Activated naive CD4-positive, alpha-beta T cell (primary cell): ENCODE measurements at places on chromosomes 11 and 22.

DNA sequence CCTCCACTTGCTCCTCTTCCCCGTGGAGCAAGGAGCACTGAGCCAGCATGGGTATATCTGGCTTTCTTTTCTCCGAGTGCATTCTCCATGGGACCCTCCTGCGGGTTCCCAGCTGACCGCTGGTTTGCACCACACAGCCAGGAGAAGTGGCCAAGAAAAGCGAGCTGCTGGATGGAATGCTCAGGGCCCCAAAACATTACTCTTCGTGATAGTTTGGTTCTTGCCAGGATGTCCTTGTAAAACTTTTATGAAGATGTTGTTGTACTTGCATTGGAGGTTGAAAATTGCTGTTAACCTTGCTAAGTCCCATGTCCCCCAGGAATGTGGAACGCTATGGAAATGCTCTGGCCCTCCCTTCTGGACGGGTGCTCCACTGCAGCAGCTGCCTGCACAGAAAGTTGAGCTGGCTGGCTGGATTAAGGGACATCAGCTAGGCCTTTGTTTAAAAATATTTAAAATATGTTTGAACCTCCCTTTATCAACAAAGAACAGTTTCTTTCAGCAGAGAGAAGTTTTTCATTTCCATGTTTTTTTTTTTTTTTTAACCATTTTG lies 68.7 kb downstream of the ZNRF3 start:
- DNase-seq, result no peak

GRCh38 chr11:42074306-42074705 lies 614.9 kb upstream of the LRRC4C start:
- no peak for DNase-seq

DNA sequence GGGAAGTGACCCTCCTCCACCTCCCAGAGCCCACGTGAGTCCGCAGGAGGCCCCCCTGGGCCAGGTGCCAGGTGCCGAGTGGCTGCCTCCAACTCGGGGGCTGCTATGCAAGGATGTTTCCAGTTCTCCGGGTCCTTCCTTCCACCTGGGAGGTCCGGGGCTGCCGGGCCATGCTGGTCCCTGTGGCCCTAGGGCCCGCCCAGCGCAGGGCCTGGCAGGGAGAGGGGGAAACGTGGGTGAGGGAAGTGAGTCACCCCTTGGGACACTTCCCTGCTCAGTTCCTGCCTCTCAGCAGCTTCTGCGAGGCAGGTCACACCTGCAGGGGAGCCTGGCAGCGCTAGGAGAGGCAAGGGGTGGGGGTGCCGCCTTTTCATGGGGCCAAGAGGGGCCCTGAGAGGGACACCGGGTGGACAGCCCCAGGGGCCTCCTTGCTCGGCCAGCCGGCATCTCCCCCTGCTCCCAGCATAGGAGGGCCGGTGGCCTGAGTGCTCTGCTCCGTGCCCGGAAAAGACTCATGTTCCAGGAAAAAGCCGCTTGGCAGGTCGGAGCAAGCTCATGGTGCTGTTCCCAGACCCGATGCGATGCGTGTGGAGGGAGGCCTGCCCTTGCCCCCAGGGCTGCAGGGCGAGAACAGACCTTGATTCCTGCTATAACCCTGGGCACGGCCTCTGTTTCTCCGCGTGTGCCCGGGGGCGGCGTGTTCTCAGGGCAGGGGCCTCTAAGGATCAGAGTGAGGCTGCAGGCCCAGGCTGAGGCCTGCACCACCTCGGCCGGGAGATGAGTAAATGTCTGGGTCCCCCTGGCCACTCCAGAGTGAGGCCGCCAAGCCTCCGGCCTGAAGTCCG lies 30.3 kb upstream of the WNT7B start:
- no peak for DNase-seq

- DNase-seq, result no peak
Observed at GRCh38 chr11:63574856-63575602, 11.8 kb upstream of the PLAAT2 start.

DNA sequence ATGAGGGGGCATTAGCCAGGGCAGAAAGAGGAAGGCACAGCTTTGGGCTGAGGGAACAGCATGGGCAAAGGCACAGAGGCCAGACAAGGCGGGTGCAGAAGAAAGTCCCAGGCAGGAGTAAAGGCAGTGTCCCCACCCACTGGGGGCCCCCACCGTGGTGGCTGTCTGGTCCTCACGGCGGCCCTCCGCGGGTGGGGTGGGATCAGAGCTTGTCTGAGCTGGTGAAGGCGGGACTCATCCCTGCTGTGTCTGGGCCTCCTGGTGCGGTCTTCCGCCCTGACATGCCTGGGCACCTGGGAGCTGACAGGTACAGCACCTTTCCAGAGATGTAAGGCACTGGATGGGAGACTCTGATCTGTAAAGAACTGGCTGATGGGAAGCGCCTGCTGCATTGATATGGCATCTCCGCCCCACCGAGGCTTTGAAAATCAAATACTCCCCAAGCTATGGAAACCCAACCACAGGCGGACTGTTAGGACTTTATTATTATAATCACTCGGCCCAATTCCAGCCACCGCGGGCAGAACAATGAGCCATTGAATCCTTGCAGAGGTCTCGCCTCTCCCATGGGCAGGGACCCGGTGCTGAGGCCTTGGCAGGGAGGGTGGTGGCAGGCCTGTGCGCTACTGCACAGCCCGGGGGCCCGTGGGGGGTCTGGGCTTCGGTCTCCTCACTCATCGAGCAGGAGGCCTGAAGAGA lies 14.2 kb upstream of the GNB1L start:
- DNase-seq, result no peak

DNA sequence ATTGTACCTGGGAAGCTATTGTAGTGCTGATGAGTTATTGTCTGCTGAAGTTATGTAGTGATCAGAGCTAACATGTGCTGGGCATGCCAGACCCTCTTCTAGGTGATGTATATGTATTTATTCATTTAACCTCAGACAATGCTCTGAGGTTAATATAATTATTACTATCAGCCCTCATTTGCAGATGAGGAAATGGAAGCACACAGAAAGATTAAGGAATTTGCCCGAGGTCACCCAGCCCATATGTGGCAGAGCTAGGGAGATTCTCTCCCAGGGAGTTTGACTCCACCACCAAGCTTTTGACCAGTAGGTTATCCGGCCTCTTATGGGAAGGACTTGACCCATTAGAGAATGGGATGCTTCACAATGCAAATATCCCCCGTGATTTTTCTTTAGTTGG lies 114.2 kb upstream of the NAV2 start:
- DNase-seq, result no peak

DNA sequence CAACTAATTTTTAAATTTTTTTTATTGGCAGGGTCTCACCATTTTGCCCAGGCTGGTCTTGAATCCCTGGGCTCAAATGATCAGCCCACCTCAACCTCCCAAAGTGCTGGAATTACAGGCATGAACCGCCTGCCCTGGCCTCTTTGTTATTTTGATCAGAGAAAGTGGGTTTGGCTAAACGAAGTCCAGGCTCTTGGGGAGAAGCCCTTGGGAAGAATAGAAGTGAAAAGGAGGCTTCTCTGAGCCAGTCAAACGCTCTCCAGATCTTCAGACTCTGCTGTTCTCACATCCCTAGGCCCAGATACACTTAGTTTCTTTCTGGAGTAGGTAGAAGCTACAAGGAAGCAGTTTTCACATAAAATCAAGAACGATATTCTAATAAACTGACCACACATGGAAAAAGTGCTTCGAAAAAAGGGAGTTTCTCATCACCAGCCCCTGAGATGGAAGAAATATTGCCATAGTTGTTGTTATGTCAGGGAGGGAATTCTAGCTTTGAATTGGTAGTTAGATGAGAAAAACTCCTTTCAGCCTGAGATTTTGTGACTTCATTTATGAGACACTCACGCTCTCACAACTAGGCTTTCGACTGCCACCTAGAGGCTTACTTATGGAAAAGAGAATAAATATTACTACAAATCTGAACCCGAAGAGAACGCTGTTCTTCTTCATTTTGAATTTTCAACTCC lies 41.7 kb upstream of the AQP11 start:
- DNase-seq, result no peak

- DNase-seq, result no peak
Observed at GRCh38 chr11:65376138-65376713, 6.2 kb downstream of the SLC25A45 start.

GRCh38 chr11:133679896-133680295 lies 147.6 kb upstream of the OPCML start:
- no peak for DNase-seq

GRCh38 chr11:31303644-31304180 lies 65.8 kb downstream of the DCDC1 start:
- no peak for DNase-seq

DNA sequence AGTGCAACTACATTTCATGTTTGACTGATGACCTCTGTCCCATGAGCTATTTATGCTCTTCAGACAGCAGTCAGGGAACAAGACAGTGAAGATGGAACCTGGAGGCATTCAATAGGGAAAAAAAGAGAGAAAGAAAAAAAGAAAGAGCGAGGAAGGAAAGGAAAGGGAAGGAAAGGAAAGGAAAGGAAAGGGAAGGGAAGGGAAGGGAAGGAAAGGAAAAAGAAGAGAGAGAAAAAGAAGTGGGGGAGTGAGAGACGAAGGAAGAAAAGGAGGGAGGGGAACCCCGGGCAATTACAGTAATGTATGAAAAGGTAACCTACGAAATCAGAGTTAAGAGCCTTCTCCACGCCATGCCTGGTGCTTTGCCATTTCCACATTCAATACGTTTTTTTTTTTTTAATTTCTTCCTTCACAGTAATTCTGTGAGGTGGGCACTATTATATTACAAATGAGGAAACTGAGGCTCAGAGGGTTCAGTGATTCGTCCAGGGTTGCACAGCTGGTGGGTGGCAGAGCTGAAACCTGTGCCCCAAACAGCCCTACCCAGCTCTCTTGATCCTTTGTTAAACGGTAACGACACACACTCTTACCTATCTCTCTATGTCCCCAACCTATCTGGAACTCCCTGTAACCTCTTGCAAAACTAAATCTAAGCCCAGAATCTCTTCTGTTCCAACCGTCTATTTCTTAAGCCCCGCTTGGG lies 39.3 kb downstream of the ETS1 start:
- DNase-seq, result no peak
